ENCODE measurements at places on chromosomes 4 and X. TPM values are rescaled to one million over a fixed set of nuclear protein-coding genes. Genes with fewer than 3 reads are reported as not detected.

- no peak for DNase-seq
Measured at GRCh38 chrX:5417381-5417780, 811.3 kb downstream of the NLGN4X start.

DNA sequence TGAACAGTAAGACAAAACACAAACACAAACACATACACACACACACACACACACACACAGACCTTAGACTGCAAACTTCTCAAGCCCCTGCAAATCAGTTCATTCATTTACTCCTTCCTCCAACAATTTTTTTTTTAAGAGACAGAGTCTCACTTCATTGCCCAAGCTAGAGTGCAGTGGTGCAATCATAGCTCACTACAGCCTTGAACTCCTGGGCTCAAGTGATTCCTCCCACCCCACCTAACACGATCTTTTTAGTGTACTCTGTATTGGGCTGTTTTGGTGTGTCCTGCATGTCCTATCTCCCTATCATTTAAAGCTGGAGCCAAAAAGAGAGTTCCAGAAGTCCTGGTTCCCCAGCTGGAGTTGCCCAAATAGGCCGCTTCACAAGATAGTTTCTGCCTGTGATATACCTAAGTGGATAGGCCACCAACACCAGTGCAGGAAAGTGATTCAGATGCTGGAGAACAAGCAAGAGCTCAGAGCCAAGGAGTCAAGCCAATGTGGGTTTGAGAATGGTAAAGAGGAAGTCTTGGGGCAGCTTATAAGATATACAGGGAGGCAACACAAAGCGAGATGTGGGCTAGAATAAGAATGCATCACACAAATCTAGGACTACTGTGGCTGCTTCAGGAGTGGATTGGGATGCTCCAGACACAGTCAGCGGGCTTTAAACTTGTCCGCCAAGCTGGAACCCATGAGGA is 85.4 kb upstream of the RAPGEF2 start:
- no peak for DNase-seq

GRCh38 chr4:108556588-108557200 is 63.7 kb upstream of the RPL34 start:
- DNase-seq: no peak

DNA sequence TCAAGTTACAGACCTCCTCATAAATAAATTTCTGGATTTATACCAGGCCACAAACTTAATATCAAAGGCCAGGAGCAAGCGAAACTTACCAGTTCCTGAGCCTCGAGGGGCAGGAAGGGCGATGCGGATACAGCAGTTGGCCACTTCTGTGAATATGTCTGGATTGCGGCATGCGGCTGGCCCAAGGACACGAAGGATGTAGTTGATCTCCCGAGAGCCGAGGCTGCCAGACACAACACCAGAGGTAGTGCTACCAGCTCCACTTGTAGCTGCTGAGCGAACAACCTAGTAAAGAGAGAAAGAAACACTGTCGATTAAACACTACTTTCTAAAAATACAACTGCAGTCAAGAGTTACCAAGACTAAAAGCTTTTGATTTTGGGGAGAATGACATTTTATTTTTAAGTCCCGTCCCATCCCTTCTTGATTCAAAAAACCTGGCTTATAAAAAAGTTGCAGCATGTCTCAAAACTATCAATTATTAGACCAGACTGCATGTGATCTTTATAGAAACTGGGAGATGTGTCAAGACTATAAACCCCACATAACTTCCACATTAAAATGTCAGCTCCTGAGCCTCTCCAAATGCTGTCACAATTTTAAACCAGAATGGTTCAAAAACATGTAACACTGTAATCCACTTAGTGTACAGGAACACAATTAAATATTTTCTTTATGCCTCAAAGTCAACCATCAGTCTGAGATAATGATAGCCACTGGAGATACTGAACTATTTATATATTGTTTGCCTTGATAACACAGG is 105.6 kb downstream of the HUWE1 start:
- no peak for DNase-seq

PFKFB1 gene
- total RNA-seq: 0.86 TPM

NSUN7 gene
- 0.28 TPM for total RNA-seq

GRCh38 chrX:20217271-20217670 is 49.4 kb downstream of the RPS6KA3 start:
- no peak for DNase-seq

CFP gene
- total RNA-seq: 0.90 TPM

DNA sequence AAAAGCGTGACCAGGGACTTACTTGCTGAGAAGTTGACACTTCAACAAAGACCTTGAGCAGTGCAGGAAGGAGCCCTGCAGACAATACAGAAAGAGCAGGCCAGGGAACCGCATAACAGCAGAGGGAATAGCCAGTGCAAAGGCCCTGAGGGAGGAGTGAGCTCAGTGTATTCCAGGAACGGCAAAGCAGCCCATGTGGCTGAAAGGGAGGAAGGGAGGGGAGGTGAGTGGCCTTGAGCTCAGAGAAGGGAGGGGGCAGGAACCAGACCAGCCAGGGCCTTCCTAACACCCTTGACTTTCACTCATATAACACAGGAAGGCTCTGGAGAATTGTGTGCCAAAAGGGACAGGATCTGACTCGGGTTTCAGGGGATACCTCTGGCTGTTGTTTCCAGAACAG is 112.2 kb downstream of the BCOR start:
- DNase-seq: no peak

DNA sequence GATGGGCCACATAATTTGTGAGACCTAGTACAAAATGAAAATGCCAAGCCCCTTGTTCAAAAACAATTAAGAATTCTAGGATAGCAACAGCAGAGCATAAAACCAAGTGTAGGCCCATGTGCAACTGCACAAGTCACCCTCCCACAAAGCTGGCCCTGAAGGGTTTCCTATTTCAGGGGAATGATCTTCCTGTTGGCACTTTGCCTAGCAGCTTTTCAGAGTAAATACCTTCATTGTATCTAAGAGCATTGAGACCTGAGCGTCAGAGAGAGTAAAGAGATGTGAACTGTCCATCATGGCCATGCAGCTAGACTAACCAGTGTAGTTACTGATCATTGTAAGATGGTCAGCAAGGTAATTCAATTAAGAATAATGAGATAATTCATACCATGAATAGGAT is 113.6 kb downstream of the CNKSR2 start:
- no peak for DNase-seq

- DNase-seq: no peak
Measured at GRCh38 chr4:175772170-175772705, 39.8 kb downstream of the GPM6A start.

DNA sequence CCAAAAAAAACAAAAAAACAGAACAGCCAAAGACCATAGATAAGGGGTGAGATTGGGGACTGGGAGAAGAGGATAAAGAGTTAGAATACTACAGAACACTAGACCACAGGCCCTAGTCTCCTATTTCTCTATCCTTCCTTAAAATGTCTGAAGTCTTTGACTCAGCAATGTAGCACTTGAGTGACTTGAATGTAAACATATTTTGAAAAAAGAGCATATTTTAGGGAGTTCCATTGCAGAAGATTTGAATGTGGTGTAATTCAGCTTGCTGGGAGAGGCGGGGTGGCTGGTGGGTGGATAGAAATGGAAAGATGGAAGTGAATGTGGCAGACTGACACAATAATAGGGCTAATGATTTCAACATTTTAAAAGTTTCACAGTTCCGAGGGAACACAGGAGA is 144.9 kb downstream of the CHIC2 start:
- DNase-seq: no peak

CT45A5 gene
- not detected for total RNA-seq

DNA sequence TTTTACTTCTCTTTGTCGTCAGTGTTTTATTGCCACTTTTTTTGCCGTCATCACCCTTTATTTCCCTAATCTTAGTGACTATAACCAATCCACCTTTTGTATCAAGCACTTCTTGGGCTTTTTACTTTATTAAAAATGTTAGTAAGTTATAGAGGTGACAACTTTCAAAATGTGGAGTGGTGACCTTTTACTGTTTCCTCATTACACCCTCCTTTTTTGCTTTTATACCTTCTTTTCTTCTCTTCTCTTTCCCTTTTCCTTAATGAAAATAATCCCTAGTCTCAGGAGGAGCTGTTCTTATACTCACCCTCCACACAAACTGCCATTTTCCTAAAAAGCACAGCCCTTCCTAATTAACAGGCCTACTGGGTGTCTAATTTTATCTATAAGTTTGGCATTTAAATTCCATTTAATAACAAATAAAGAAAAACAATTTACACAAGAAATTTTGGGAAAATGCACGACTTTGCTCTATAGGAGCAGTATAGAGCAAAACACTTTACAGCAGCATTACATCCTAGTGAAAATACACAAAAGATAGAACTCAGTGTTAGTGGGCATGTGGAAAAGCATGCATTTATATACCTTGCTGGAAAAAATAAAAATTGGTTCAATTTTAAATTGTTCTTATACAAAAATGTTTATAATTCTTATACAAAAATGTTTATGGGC is 27.3 kb downstream of the BBS12 start:
- DNase-seq: no peak
